Inflammatory macrophage treated with lipopolysaccharide for 4 hours (primary cell): ENCODE measurements at places on chromosomes 6 and 20.
A peak's percentile ranks its signal among the peaks of the same experiment; 100 is the strongest.

DNA sequence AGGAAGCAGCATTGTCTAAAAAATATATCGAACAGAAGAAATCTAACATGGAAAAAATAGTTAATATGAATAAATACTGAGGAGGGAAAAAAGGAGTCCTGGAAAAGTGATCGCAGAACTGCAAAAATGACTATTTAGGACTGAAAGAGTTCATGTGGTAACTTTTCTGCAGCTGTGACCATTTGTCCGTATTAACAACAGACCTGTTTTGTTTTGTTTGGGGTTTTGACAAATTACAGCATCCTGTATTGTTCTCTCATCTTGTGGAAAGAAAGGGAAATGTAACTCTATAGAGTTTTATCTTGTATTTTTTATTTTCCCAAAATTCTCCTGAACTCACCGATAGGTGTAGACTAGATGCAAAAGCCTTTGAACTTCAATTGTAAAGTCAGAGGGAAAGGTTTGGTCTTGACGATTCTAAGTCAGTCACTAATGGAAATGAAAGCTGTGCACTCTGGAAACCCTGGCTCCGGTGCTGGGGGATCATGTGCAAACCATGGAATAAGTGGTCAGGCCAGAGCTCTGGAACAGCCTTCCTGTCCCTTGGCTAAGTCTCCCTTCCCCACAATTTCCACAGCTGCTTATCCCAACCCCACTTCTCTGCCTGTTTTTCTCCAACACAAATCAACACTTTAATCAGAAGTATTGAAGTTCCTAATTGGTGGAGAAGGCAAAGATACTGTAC, 51.2 kb upstream of the MARCKS start:
- no peak for DNase-seq

DNA sequence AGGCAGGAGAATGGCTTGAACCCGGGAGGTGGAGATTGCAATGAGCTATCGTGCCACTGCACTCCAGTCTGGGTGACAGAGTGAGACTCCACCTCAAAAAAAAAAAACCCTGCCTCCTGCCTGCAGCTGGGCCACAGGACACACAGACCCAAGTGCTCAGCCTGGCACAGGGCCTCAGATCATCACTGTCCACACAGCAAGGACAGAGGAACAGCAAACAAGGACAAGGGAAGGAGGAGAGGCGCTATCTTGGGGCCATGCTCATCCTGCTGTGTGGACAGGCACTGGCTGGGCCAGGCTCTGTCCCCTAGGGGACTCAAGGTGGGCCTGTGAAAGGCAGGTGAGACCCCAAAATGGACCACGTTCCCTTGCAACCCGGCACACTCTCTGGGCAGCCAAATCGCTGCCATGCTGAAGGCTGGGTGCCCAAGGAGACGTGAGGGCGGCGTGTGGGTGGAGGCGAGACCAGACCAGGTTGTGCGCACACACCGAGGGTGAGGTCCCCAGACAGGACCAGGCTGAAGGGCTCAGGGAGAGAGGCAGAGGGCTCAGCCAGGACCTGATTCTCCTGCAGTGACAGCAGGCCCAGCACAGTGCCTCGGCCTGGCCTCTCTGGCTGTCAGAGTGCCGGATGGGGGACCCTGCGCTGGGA, 9.1 kb downstream of the UCKL1 start:
- DNase-seq: no peak

GRCh38 chr6:144394210-144394609, 109.1 kb downstream of the UTRN start:
- peak; percentile 17 for DNase-seq

GRCh38 chr6:32073613-32074012, 35.4 kb downstream of the CYP21A2 start:
- DNase-seq: no peak

DNA sequence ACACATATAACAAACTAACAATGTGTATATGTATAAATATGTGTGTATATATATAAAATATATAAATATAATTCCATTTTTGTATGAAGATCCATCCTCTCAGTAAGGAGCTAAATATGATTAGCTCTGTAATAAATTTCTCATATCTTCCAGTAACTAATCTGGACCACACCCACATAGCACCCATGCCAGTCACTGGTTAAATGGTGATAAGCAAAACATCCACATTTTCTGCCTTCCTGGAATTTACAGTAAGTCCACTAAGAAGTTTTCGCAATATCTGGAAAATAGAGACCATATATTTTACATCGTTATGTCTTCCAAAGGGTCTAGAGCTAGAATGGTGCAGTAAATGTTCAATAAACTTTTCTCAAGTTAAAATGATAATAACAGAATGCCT, 151.5 kb upstream of the STMND1 start:
- DNase-seq: no peak

DNA sequence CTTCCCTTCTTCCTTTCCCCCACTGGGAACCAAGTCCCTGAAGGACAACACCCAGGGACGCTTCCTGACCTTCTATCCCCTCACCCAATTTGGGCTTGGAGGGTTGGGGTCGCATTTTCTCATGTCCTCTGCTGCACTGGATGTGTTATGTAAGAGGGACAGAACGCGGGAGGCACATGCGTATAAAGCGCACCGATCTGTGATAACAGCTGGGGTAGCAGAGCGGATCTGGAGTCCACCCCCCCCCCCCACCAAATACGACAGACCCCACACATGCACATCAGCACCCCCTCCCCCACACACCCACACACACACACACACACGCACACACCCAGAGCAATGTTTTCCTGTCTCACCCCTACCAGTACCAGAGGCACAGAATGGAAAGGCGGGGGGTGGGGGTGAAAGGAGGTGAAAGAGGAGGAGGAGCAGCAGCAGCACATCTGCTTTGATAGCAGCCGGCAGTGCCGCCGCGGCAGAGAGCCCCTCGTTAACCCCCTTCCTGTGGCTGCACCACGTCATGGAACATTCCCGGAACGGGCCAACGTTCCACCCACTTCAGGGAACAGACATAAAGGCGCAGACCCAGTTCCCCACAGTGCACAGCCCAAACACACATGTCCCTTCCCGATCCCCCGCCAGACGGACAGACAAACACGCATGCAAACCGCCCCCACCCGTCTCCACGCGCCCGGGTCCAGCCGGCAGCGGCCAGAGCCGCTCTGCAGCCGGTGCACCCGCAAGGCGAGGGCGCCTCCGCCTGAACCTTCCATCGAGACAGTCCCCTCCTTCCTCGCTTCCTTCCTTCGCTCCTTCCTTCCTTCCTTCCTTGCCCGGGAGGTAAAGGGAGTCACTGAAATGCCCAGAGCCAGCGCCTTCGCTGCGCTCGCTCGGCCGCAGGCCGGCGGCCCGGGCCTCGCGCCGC, 590 bp downstream of the HIVEP2 start:
- DNase-seq: peak; percentile 76

DNA sequence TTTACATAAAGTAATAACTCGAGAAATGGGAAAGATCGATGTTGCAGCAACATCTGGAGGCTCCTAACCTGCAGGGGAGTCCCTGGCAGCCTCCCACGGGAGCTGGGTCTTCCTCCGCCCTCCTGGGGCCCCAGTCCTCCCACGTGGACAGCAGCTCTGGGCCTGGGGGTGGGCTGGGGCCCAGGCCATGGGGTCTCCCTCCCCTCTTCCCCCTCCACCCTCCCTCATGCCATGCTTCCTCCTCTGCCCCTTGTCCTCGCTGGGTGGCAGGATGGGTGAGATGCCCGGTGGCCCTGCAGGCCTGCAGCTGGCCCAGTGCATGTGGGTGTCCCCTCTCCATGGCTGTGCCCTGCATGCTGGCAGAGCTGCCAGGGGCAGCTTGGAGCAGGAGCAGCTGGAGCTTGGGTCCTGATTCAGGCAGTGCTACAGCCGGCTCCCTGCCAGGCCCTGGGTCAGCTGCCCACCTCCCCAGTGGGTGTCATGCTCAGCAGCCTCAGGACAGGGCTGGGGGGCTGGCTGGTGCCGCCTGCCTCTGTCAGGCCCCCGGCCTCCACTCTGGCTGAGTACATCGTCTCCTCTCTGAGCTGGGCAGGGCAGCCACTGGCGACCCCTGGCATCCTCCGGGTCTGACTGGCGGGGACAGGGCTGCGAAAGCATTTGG, 48.9 kb upstream of the BHLHE23 start:
- DNase-seq: no peak

- DNase-seq: no peak
These were observed 43.7 kb downstream of the DSTN start for GRCh38 chr20:17613328-17614175.

DNA sequence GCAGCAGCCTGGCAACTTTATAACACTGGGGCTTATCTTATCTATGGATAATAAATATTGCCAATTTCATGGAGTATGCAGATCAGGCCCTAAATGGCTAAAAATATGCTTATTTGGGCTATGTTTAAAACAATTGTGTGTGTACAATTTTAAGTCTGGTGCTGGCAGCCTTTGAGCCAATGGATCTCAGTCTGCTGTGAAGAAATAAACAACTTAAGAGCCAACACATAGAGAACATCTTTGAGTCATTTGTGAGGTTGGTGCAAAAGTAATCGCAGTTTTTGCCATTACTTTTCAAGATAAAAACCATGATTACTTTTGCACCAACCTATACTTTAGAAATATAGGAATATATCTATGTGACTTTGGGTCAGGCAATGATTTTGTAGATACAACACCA, 129.1 kb upstream of the CARMIL1 start:
- no peak for DNase-seq

DNA sequence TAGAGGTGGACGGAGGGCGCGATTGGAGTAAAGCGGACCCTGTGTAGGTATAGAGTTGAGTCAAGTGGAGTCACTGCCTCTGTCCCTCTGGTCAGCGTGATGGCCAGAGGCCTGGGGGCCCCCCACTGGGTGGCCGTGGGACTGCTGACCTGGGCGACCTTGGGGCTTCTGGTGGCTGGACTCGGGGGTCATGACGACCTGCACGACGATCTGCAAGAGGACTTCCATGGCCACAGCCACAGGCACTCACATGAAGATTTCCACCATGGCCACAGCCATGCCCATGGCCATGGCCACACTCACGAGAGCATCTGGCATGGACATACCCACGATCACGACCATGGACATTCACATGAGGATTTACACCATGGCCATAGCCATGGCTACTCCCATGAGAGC, 479 bp downstream of the SLC39A7 start:
- DNase-seq: peak; percentile 34

DNA sequence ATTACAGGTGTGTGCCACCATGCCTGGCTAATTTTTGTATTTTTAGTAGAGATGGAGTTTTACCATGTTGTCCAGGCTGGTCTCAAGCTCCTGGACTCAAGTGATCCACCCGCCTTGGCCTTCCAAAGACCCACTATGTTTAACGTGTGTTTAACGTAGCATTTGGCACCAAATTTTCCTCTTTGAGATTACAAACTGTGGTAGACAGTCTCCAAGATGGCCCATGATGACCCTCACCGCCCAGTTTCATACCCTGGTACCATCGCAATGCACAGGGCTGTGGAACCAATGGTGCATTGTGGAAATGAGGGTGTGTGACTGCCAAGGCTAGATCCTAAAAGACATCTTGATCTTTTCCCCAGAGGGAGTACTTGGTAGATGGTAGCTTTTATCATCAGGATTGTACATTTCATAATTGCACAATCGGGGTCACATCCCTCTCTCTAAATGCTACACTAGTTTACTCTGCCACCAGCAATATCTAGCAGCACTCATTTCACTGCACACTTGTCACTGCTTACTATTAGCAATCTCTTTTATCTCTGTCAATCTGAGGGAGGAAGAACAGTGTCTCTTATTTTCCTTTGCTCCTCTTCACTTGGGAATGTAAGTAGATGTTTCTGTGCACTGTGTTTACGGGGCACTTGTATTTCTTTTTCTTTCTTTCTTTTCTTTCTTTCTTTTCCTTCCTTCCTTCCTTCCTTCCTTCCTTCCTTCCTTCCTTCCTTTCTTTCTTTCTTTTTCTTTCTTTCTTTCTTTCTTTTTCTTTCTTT, 96.9 kb downstream of the NOL4L start:
- no peak for DNase-seq

- no peak for DNase-seq
These were observed 139.8 kb upstream of the HMGN3 start for GRCh38 chr6:79374308-79374707.

DNA sequence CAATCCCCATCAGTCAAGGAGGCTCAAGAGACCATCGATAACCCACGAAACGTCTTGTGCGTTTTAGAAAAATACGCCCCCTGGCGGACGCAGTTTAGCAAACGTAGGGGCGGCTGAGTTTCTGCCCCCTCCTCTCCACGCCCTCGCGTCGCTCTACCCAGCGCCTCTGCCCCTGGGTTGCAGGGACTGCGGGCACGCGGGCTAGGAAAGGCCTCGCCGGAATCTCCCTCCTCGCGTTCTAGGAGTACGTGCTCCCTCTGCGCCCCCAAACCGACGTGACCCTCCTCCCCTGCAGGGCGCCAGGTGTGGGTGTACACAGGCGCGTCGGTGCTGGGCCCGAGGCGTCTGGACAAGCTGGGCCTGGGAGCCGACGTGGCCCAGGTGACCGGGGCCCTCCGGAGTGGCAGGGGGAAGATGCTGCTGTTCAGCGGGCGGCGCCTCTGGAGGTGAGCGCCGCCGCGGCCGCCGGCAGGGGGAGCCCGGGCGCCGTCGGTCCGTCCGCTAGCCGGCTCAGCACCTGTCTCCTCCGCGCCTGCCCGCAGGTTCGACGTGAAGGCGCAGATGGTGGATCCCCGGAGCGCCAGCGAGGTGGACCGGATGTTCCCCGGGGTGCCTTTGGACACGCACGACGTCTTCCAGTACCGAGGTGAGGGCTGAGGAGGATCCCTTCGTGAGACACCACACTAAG, 5.3 kb downstream of the MMP9 start:
- peak; percentile 58 for DNase-seq
